ENCODE measurements at places on chromosomes 12 and 14.

DNA sequence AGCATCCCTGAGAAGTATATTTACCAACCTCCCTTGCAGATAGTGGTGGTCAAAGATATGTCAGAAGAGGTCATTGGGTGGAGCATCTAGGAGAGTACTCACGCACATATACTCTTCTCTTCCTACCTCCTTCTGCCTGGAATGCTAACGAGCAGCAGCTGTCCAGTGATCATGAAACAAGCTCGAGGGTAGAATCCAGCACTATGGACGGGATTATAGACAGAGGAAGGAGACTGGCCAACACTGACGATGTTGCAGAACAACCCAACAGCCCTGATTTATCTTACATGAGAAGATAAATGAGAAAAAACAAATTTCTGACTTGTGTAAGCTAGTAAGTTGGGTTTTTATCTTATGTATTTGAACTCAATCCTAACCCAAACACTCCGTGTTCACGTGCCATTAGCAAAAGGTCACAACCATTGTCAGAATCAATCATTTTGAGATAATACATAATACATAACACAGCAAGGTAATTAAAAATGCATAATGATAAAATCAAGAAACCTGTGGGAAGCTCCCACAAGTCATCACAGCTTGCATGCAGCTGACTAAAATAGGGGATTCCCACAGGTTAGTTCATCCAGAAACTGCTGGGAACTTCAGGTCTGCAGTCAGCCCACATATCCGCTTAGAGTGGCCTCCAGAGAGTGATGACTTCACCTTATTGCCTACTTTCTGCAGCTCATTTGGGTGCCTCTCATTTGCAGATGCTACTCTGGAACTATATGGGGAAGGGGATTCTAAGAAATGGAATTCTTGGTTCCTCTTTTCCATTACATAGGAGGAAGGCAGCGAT lies 36.3 kb upstream of the STK38L start:
- DNase-seq: peak; percentile 14

GRCh38 chr12:60281522-60281921 lies 685.7 kb downstream of the SLC16A7 start:
- DNase-seq: no peak

DNA sequence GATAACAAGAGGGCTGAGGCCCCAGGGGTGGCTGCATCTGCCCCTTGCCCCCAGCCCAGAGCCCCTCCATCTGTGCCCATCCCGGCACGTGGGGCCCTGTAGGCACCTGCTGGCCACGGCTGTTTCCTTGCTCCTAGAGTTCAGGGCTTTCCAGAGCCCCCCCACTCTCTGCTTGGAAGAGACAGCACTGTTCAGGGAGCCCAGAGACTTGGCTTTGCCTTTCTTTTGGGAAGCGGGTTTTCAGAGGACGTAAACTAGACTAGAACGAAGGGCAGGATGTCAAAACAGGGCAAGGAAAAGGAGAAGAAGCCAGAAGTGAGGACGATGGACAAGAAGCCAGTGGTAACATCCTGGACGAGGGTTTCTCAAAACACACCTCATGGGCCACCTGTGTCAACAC lies 163.3 kb upstream of the LHX5 start:
- no peak for DNase-seq

DNA sequence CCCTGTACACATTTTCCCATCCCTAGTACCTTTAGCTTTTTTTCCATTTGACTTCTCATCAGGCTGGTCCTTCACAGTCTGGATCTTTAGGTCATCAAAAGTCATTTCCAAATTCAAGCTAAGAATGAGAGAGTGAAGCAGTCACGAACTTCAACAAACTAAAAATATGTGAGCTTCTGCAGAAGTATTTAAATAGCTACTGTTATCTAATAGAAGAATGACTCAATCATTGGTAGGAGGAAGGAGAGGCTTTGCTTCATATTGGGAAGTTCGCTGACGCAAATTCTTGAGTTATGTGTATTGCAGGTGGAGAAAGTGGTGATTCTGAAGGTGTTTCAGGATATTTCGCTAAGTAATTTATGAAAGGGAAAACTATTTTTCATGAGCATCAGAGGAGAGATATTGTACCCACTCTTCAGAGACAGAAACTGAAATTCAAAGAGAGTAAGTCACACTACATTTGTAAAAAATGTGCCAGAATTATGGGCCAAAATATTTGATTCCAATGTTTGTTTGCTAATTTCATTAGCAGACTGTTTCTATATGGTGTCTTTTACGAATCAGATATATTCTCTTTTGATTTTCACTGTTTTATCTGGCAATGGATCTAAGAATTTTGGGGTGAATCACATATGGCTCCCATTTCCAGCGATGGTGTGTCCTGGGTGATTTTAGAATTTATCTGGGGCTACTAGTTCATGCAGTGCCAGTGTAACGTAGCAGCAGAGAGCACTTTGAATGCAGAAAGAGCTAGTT lies at the start of gene OLR1:
Gene OLR1 (minus strand): TSS at position 160 of the 756 bp plus-strand sequence. CDS start 55 bp downstream, at position 105.
- DNase-seq: no peak

DNA sequence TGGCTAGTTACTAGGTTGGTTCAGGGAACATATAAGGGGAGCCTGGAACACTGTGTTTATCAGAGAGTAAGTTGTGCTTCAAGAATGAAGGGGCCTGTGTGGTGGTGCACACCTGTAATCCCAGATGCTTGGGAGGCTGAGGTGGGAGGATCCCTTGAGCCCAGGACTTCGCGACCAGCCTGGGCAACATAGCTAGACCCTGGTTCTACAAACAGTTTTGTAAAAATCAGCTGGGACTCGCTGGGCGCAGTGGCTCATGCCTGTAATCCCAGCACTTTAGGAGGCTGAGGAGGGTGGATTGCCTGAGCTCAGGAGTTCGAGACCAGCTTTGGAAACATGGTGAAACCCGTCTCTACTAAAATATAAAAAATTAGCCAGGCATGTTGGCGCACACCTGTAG lies 42.1 kb upstream of the GPR132 start:
- DNase-seq: no peak

GRCh38 chr14:88327497-88327896 lies 4.4 kb upstream of the KCNK10 start:
- no peak for DNase-seq

GRCh38 chr12:101204602-101205304 lies 5.3 kb downstream of the SLC5A8 start:
- no peak for DNase-seq

DNA sequence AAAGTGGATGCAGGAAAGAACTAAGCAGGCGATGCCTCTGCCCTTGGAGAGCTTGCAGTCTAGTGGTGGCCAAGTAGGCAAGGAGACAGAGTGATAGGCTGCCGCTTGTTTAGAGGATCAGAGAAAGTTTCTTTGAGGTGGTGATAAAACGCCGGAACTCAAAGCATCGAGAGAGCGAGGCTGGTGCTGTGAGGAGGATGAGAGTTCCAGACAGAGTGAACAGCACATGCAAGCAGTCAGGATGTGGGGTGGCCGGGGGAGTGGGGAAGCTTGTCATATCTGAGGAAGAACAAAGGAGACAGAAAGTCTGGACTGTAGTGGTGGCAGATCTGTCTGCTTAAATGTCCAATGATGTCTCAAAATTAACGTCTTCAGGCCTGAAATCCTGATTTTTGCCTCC lies 319.7 kb downstream of the SNAPC1 start:
- no peak for DNase-seq

GRCh38 chr14:62322216-62322615 lies 560.0 kb downstream of the SNAPC1 start:
- DNase-seq: no peak

DNA sequence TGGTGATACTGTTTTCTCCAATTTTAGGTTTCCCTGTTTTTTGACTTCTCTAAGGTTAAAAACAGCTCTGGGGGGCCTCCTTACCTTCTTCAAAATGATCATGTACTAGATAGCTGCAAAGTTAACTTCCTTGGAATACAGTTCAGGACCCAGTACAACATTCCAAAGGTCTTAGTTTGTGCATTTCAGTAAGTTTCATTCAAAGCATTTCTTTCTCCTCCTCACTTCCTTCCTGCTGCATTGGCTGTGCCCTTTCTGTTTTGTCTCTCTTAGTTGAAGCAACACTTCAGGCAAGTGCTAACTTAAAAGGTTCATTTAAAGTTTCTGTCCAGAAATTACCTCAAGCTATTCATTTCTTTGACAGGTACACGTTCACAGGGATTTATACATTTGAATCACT lies 95.7 kb downstream of the SCN8A start:
- peak; percentile 76 for DNase-seq

- no peak for DNase-seq
These were observed 12.8 kb downstream of the HOXC4 start for GRCh38 chr12:54066408-54066807.

DNA sequence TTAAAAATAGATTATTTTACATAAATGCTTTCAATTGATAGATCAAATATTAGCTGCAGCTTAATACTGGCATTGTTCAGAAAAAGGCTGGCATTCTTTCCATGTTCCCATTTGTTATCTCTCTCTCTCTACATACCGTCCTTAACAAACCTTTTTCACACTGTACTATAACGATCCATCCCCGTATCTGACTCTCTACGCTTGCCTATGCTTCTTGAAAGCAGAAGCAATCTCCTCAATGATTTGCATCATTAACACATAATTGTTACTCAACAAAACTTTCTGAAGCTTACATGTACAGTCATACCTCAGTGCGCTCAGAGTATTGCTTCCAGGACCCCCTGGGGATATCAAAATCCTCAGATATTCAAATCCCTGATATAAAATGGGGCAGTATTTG lies 89.7 kb downstream of the TMTC1 start:
- no peak for DNase-seq

DNA sequence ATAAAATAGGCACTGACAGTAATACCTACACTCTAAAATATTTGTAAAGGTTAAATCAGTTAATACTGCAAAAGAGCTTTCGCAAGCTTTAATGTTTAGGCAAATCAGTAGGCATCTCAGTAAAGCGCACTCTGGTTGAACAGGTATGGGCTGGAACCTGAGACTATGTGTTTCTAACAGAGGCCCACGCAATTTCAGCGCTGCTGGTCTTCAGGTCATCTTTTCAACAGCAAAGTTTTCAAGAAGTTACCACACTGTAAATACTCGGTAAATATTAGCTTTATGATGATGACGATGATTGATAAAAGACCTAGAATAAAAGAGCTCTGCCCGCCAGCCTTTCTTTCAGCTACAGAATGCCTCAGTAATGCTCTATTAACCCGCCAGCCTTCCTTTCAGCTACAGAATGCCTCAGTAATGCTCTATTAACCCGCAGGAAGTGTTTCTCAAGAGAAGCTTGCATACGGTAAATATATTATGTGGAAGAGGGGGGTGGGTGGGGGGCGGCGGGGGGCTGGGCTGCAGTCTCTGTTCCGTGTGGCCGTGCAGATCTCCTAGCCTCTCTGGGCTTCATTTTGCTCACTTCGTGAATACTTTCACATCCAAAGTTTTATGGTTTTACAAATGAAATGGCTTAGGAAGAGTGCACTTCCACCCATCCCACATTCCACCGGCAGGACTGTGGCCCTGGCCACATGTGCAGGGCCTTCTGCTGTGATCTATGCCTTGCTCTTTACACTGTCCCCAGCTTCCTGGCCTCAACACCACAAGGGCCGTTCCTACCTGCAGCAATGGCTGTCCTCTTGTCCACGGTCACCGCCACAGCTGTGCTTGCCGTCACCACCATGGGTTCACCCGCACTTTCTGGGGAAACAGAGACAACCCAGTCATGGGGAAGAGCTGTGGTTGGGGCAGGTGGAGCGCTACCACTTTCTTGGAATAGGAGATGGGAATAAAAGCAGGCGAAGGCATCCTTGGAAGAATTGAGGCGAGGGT lies 19.9 kb downstream of the LRTM2 start:
- DNase-seq: no peak

- no peak for DNase-seq
These were observed 6.6 kb upstream of the SLC6A13 start for GRCh38 chr12:269191-269590.

GRCh38 chr12:45273717-45274271 lies 57.9 kb downstream of the ANO6 start:
- peak; percentile 92 for DNase-seq

- no peak for DNase-seq
These were observed 86.8 kb downstream of the NDUFA12 start for GRCh38 chr12:94916663-94917062.

DNA sequence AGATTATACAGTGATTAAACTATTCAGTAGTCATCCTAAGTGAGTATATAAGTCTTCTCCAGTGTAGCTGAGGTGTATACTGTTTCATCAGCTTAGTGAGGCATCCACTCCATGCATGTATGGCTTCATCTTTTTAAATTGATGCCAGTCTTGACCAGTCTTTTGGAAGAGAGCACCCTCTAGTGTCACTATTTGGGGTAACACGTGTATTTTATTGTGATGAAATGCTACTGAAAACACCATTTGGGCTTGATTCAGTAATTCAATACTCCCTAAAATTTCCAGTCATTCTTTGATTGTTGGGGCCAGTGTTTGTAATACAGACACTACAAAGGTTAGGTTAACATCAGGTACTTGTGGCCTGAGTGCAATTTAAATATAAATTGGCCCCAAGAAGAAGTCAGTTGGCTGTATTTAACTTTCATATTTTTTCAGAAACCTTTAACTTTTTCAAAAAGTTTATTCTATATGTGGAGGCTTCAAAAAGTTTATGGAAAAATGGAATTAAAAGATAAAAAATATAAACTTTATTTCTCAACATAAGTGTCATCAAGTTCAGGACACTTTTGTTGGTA lies 35.3 kb downstream of the MIPOL1 start:
- peak; percentile 62 for DNase-seq

- no peak for DNase-seq
These were observed 287.1 kb upstream of the SRRM4 start for GRCh38 chr12:118694128-118694775.

- DNase-seq: no peak
These were observed 96.8 kb downstream of the SINHCAF start for GRCh38 chr12:31228811-31229792.

GRCh38 chr14:86961106-86961716 lies 1031.8 kb downstream of the GALC start:
- peak; percentile 17 for DNase-seq

DNA sequence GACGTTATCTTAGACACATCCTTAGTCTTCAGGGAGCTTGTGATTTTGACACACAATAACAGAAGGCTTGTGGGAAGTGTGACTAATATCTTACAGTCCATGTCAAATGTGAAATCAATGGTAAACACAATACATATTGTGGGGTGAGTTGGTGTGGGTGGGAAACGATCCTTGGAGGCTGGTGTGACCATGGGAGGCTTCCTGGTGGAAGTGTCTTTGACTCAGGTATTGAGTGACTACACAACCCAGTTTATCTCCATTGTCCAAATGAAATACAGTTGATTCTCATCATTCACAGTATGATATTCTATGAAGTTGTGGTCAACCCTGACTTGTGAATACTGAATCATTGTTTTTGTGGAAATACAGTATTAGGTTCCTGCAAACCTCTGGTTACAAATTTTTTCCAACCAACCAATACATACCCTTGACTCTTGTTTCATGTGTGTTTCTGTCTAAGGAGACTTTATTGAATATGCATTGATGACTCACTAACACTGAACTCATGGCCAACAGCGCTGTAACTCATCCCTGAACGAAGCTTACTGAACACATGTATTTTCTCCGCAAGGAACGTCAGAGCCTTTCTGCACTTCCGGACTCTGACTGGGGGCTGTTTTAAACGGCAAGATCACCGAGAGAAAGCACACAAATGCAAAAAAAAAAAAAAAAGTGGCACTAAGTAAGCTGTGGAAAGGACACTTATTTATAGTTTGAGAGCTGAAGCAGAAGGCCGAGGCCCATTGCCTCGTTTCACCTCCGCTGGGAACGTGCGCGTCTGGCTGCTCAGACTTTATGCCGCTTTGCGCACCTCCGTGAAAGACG lies 59.0 kb downstream of the CLMN start:
- peak; percentile 96 for DNase-seq
